ENCODE measurements at places on chromosomes 2 and 18. TPM values are rescaled to one million over a fixed set of nuclear protein-coding genes. Genes with fewer than 3 reads are reported as not detected.

SPATA3 gene
- not detected for total RNA-seq

CHRNG gene
- not detected for total RNA-seq

PSD4 gene
- total RNA-seq, result 5.4 TPM

UNC80 gene
- 0.25 TPM for total RNA-seq

PSMA8 gene
- total RNA-seq, result not detected

IL1RN gene
- not detected for total RNA-seq

TMEM200C gene
- total RNA-seq, result 26.8 TPM

SUCLG1 gene
- total RNA-seq, result 90.8 TPM

Data from cardiac muscle cell (in vitro differentiated cells and primary cell).